MCF 10A (cell line): ENCODE measurements at places on chromosomes 5 and 9. TPM values are rescaled to one million over a fixed set of nuclear protein-coding genes. Genes with fewer than 3 reads are reported as not detected.

GRCh38 chr5:135814316-135814715, 20.1 kb upstream of the SLC25A48 start:
- no peak for DNase-seq
- H3K4me3 ChIP-seq = no peak overlapping the region
- no peaks in the 10 kb centered on the region for H3K36me3 ChIP-seq
- no peaks in the 10 kb centered on the region for H3K4me1 ChIP-seq

GRCh38 chr9:99531313-99531712, 290.4 kb upstream of the NR4A3 start:
- no peaks in the 10 kb centered on the region for H3K4me1 ChIP-seq
- no peak for DNase-seq
- H3K27me3 ChIP-seq = peaks cover 8% of the 10 kb centered on the region

- no peaks in the 10 kb centered on the region for H3K27me3 ChIP-seq
- no peaks in the 10 kb centered on the region for H3K36me3 ChIP-seq
- H3K4me1 ChIP-seq = no peaks in the 10 kb centered on the region
- peak; percentile 39 for DNase-seq
These were observed 155.0 kb upstream of the PRDM9 start for GRCh38 chr5:23352446-23352845.

DNA sequence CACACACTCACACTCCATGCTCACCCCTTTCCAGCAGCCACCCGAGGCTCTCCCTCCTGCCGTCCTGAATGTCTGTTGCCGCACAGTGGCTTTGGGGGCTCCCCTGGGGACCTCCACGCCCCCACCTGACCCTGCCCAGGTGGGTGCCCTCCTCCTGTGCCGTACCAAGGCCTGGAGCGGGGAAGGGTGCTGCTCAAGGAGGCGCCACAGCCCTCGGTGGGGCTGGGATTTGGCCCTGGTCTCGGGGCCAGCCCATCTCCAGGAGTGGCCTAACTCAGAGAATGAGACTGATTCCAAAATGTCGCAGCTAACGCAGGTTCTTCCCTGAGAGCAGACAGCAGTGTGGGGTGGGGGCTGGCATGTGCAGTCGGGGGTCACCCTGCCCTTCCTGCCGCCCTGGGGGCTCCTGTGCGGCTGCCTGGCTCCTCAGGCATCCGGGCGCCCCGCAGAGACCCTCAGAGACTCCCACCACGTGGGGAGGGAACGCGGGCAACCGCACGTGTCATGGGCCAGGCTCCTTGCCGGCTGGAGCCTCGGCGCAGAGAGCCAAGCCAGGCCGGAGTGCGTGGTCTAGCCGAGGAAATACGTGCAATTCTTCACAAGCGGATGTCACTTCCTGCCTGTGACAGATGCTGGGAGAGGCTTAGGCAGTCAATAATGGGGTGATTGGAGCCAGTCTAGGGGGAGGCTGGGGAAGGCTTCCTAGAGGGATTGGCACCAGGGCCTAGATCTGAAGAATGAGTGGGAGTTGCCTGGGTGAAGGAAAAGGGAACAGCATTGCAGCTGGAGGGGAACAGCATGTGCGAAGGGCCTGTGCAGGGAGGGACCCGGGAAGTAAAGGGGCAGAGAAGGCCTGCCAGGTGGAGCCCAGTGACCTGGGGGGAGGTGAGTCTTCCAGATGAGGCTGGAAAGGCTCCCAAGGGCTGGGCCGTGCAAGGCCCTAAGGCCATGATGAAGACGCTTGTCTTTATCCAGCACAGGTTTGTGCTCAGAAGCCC, 44.1 kb downstream of the C9orf50 start:
- DNase-seq = no peak
- no peak overlapping the region for H3K4me3 ChIP-seq
- H3K27ac ChIP-seq = no peak overlapping the region

GRCh38 chr9:86062845-86063693, 36.3 kb downstream of the GOLM1 start:
- H3K36me3 ChIP-seq = peaks cover 5% of the 10 kb centered on the region
- no peak overlapping the region for H3K4me3 ChIP-seq
- H3K27ac ChIP-seq = no peak overlapping the region
- no peak for DNase-seq

The GRM6 gene
- not detected in 2 replicates for total RNA-seq

The TAL2 gene
- not detected in 2 replicates for total RNA-seq

The AP3S1 gene
- 94.6 and 102 TPM in 2 replicates for total RNA-seq

DNA sequence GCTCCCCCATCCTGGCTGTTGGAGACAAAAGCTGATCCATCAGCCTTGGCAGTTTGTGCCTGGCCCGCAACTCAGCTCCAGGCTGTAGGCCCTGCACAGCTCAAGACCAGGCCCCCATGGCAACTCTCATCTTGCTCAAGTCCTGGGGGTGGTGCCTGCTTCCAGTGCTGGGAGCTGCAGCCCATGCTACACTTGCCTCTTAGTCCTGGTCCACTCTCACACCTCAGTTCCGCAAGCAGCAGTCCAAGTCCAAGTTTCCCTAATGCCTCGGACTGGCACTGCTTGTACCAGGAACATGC, 14.2 kb downstream of the AHRR start:
- DNase-seq = no peak
- H3K36me3 ChIP-seq = no peaks in the 10 kb centered on the region
- H3K4me3 ChIP-seq = no peak overlapping the region
- H3K4me1 ChIP-seq = no peaks in the 10 kb centered on the region
- H3K27ac ChIP-seq = no peak overlapping the region

DNA sequence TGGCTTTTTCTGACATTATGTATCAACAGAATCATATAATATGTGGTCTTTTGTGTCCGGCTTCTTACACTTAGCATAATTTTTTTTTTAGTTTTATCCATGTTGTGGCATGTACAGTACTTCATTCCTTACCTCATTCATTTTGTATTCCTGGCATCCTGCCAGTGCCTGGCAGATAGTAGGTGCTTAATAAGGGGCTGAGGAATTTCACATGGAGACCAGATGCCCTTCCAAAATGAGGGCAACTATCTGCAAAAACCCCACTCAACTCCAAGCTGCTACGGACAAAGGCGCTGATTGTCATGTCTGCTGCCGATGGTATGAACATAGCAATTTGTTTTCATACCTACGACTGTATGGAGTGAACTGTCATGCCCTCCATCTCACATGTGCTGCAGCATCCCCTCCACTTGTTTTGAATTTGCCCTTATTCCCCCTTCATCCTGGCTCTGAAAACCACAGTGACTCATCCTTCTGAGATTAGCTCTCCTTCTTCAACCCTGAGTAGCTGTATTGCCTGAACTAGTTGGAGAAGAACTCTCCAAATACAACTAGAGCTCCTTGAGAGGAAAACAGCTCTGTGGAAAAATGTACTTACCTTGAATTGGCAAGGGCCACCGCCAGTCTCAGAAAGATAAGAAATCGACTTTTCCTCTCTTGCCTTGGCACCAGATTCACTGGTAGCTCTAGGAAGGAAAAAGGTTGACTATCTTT, 41.3 kb upstream of the FOXE1 start:
- no peak overlapping the region for H3K4me3 ChIP-seq
- H3K36me3 ChIP-seq = no peaks in the 10 kb centered on the region
- DNase-seq = peak; percentile 38
